ENCODE measurements at places on chromosomes 6 and 20. TPM values are rescaled to one million over a fixed set of nuclear protein-coding genes. Genes with fewer than 3 reads are reported as not detected.

The TDP2 gene
- 25.5 TPM for polyA plus RNA-seq

The TTBK1 gene
- 0.06 TPM for polyA plus RNA-seq

The TNXB gene
- polyA plus RNA-seq: 0.07 TPM

The OR2B6 gene
- not detected for polyA plus RNA-seq

The AKAP12 gene
- 4.3 TPM for polyA plus RNA-seq

The HLA-DQA1 gene
- not detected for polyA plus RNA-seq

The MUC22 gene
- polyA plus RNA-seq: not detected

The KPNA5 gene
- 0.68 TPM for polyA plus RNA-seq

The FABP7 gene
- 0.49 TPM for polyA plus RNA-seq

The WFDC5 gene
- polyA plus RNA-seq: 0.86 TPM

The FOXF2 gene
- polyA plus RNA-seq: 0.10 TPM

The PREP gene
- polyA plus RNA-seq: 43.2 TPM

The SMOC2 gene
- 0.21 TPM for polyA plus RNA-seq

The ZC3H12D gene
- polyA plus RNA-seq: 0.02 TPM

The LGSN gene
- polyA plus RNA-seq: not detected

The FOXC1 gene
- 1.7 TPM for polyA plus RNA-seq

The SLC22A7 gene
- polyA plus RNA-seq: not detected

The MATN4 gene
- polyA plus RNA-seq: 0.02 TPM

The NKX2-4 gene
- not detected for polyA plus RNA-seq

The EFHC1 gene
- 11.4 TPM for polyA plus RNA-seq

The NRSN1 gene
- not detected for polyA plus RNA-seq

The SIM1 gene
- not detected for polyA plus RNA-seq

The CRIP3 gene
- polyA plus RNA-seq: 0.25 TPM

The FAM83C gene
- 2.3 TPM for polyA plus RNA-seq

The RWDD2A gene
- polyA plus RNA-seq: 0.91 TPM

The F13A1 gene
- not detected for polyA plus RNA-seq

The PTPRT gene
- not detected for polyA plus RNA-seq

The GUCA1A gene
- 0.04 TPM for polyA plus RNA-seq

The TLDC2 gene
- polyA plus RNA-seq: not detected

The TBP gene
- 13.2 TPM for polyA plus RNA-seq

The LPA gene
- polyA plus RNA-seq: not detected

The ATP6V1G2 gene
- polyA plus RNA-seq: 0.65 TPM

The RRAGD gene
- 0.04 TPM for polyA plus RNA-seq

The VIP gene
- polyA plus RNA-seq: not detected

The TOMM34 gene
- polyA plus RNA-seq: 53.1 TPM

The ADGRF5 gene
- not detected for polyA plus RNA-seq

The BTN1A1 gene
- polyA plus RNA-seq: not detected

The ENPP3 gene
- not detected for polyA plus RNA-seq

The RNF217 gene
- 6.2 TPM for polyA plus RNA-seq

The PROKR2 gene
- polyA plus RNA-seq: not detected

The LTB gene
- polyA plus RNA-seq: 1.6 TPM

The SRC gene
- 22.2 TPM for polyA plus RNA-seq

The HCK gene
- polyA plus RNA-seq: not detected

The SPATS1 gene
- polyA plus RNA-seq: not detected

The CLDN20 gene
- not detected for polyA plus RNA-seq

The MYLK4 gene
- polyA plus RNA-seq: 0.08 TPM

The SMLR1 gene
- polyA plus RNA-seq: not detected

The TMEM14A gene
- polyA plus RNA-seq: 39.7 TPM

The LTA gene
- not detected for polyA plus RNA-seq

The FAXC gene
- 12.8 TPM for polyA plus RNA-seq

The RNF182 gene
- polyA plus RNA-seq: 0.27 TPM

The HTR1B gene
- 0.43 TPM for polyA plus RNA-seq

The SLC12A5 gene
- 5.9 TPM for polyA plus RNA-seq

The SLC17A1 gene
- not detected for polyA plus RNA-seq

The MDFI gene
- polyA plus RNA-seq: 181 TPM

The CLPSL2 gene
- not detected for polyA plus RNA-seq

The VPS16 gene
- polyA plus RNA-seq: 27.8 TPM

The ENPP5 gene
- 0.41 TPM for polyA plus RNA-seq

The SEL1L2 gene
- not detected for polyA plus RNA-seq

Data from foreskin keratinocyte (primary cell).